EL (cell line): ENCODE measurements at places on chromosomes 16 and 17.

- no peak for DNase-seq
Observed at GRCh38 chr16:20867585-20867984, 32.6 kb downstream of the DCUN1D3 start.

DNA sequence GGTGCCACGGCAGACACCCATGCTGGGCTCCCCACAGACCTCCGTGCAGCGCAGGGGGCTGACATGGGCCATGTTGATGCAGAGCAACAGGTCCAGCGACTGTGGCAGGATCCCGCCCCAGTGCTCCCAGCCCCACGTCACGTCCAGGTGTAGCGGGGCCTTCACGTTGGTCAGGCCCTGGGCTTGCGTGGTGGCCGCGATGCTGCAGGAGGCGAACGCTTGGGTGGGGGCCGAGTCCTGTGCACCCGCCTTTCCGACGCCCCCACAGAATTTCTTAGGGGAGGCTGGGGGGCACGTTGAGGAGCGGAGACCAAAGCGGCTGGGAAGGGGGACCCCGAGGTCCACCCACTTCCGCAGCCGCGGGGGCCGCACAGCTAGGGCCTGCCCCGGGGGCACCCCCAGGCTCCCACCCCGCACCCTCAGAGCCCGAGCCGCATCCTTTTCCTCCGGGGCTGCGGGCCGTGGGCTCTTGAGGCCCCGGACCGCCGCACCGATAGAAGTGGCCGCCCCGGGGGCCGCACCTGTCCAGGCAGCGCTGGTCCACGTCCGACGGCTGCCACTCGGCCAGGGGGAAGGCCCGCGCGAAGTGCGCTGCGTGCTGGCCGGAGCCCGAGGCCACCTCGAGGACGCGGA is 416 bp downstream of the METTL26 start:
- DNase-seq: no peak

DNA sequence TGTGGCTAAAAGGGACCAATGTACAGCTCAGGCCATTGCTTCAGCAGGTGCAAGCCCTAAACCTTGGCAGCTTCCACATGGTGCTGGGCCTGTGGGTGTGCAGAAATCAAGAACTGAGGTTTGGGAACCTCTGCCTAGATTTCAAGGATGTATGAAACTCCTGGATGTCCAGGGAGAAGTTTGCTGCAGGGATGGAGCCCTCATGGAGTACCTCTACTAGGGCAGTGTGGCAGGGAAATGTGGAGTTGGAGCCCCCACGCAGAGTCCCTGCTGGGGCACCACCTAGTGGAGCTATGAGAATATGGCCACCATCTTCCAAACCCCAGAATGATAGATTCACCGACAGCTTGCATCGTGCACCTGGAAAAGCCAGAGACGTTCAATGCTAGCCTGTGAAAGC is 13.0 kb downstream of the EFCAB5 start:
- DNase-seq: no peak

DNA sequence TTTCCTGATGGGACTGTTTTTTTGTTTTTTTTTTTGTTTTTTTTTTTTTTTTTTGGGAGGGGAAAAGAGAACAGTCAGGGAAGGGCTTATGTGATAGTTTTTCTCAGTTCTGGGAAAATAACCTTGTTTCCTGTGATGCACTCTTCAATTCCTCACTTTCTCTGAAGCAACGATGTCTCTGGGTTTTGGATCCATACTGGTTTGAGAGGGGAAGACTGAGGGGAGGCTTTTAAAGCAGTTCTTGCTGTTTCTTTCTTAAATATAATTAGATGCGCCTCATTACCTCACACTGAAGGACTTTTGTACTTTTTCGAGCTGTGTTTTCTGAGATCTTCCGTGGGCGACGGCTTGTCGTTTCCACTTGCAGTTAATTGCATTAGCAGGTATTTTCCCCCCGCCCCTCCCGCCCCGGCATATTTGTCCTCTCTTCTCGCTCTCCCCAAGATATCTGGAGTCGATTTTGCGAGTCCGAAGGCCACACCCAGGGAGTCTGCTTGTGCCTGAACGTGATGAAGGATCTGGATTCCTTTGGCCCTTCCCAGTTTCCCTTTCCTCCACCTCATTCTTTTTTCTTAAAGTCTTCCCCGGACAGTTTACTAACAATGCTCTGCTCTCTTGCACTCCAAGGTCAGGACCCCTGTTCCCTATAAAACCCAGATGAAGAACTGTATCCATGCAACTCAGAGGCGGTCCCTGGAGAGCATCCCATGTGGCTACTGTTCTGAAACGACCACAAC is 125.2 kb upstream of the ZFHX3 start:
- DNase-seq: no peak

DNA sequence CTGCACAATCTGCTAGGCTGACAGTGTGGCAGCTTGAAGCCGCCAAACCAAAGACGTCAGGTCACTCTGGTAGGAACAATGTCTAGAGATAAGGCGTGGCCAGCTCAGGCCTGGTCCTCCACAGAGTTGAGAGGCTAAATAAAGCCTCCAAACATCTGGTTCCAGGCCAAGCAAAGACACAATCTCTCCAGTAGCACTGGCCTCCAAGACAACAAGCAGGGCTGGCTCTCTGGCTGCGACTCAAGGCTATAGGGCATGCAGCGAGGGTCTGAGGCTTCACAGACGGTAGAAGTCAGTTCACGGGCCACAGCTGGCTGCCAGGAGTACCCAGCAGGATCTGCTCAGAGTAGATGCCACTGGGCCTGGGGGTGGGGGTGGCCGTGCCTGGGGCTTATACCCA is 75.6 kb downstream of the ABR start:
- DNase-seq: no peak

GRCh38 chr17:9324864-9325263 is 250.8 kb downstream of the STX8 start:
- no peak for DNase-seq

GRCh38 chr16:2223942-2224486 is 623 bp downstream of the E4F1 start:
- peak; percentile 52 for DNase-seq

DNA sequence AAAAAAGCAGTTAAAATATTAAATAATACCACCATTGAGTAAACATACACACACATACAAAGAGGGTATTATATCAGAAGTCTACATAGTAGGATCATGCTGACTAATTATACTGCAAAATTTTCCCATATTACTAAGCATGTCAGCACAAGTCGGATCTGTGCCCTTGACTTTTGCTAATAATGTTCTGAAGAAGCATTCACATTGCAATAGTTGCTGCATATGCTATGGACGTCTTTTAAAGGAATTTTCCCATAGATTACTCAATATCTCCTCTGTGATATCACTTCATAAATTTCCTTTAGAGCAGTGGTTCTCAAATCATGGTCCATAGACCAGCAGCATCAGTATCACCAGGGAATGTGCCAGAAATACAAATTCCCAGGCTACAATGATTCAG is 110.9 kb upstream of the NUDT7 start:
- DNase-seq: no peak

GRCh38 chr16:88354229-88355092 is 28.3 kb upstream of the ZNF469 start:
- no peak for DNase-seq

GRCh38 chr17:7582396-7583252 is 1.0 kb upstream of the MPDU1 start:
- DNase-seq: no peak

- DNase-seq: no peak
Observed at GRCh38 chr17:47902039-47902744, 6.2 kb downstream of the SP2 start.

DNA sequence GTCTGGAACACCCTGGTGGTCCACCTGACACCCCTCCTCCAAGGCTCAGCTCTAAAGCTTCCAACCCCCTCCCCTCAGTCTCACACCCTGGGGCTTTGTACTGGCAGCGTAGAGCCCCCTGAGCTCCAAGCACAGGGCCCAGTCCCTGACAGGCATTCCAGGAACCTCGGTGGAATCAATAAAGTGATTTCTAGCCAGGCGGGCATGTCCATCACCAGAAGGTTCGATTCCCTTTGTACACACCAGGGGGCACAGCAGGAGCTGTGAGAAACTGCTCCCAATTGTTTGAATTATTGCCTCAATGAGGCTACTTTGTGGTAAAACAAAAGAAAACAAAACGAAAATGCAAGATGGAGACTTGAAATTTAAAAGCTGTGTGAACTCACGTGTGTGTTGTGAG is 51.8 kb downstream of the SMPD3 start:
- DNase-seq: peak; percentile 53

DNA sequence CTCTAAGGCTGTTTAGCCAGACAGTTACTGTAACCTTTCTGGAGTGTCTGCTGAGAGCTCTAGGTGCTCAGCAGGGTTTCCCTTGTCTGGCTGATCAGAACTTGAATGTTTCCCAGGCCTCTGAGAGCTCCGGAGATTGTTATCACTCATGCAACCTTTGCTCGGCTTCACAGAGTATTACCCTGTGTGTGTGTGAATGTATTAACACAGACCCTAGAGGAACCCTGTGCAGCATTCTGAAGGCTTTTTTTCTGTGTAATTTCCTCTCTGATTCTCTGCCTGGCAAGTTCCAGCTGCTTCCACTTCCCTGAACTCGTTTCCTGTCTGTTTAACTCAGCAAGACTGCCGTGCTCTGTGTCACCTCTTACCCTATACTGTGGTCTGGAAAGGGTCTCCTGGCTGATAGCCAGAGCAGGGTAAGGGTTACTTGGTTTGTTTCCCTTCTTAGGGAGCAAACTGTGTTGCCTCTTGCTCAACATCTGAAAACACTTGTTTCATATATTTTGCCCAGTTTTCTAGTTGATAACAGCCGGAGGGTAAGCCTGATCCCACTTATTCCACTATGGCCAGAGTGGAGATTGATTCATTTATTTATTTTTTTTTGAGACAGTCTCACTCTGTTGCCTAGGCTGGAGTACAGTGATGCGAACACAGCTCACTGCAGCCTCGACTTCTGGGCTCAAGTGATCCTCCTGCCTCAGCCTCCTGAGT is 21.7 kb downstream of the PRMT7 start:
- DNase-seq: peak; percentile 36

DNA sequence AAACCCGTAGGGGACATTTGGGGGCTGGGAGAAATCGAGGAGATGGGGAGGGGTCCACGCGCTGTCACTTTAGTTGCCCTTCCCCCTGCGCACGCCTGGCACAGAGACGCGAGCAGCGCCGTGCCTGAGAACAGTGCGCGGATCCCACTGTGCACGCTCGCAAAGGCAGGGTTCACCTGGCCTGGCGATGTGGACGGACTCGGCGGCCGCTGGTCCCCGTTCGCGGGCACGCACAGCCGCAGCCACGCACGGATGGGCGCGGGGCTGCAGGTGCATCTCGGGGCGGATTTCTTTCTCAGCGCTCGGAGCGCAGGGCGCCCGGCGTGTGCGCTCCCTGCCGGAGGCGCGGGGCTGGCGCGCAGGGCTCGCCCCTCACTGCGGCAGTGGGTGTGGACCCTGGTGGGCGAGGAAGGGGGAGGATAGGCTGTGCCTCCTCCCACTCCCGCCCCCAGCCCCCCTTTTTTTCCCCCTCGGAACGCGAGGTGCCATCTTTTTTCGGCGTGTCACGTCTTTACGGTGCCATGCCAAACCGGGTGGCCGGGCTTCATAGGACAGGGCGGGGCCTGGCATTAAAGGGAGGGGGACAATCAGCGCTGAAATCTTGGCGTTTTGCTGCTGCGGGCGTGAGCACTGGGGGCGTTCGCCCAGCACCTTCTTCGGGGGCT is 1.1 kb downstream of the MAPT start:
- peak; percentile 14 for DNase-seq

- no peak for DNase-seq
Observed at GRCh38 chr17:15404106-15405057, 63.0 kb upstream of the TEKT3 start.
